ENCODE measurements at places on chromosomes 6 and 20.

GRCh38 chr6:7991536-7991935 lies 72.7 kb downstream of the BLOC1S5 start:
- no peak for DNase-seq

GRCh38 chr6:10414756-10415616 lies at the start of gene TFAP2A:
TSS of gene TFAP2A (minus strand) at chr6:10415074. CDS start at chr6:10414991, 83 bp downstream.
- no peak for DNase-seq

- DNase-seq = no peak
Measured at GRCh38 chr6:21050935-21051334, 516.7 kb downstream of the CDKAL1 start.

- DNase-seq = no peak
Measured at GRCh38 chr6:97150932-97151331, 132.1 kb downstream of the MMS22L start.

- no peak for DNase-seq
Measured at GRCh38 chr6:158038291-158039177, 56.9 kb downstream of the SYNJ2 start.

DNA sequence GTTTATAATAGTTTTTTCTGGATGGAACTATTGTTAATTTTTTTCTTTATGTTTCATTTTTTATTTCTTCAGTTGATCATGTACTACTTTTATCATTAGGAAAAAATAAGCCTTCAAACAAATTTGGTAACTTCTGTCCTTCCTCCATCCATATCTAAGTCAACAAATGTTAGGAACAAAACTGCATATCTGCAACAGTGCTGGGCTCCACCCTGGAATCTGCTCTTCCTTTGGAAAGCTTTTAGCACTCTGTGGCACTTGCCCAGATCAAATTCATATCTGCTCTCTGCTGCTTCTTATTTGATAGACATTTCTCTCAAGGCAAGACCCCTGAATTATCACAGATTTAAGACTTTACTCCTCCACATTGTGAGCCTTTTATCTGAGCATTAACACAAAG lies 24.3 kb upstream of the GPR63 start:
- DNase-seq = no peak
